Dermis microvascular lymphatic vessel endothelial cell (primary cell): ENCODE measurements at places on chromosomes 2 and 18. TPM values are rescaled to one million over a fixed set of nuclear protein-coding genes. Genes with fewer than 3 reads are reported as not detected.

OTOS gene
- total RNA-seq, result not detected in 2 replicates

NCK2 gene
- total RNA-seq, result 35.8 and 54.5 TPM in 2 replicates

TEKT4 gene
- not detected in 2 replicates for total RNA-seq

TTLL4 gene
- total RNA-seq, result 5.4 and 7.3 TPM in 2 replicates

MYO7B gene
- 0.13 TPM in 2 replicates for total RNA-seq

CERKL gene
- not detected in 2 replicates for total RNA-seq

IFIH1 gene
- 5.3 and 8.2 TPM in 2 replicates for total RNA-seq

FARP2 gene
- total RNA-seq, result 29.4 and 37.0 TPM in 2 replicates

SLC16A14 gene
- under 0.01 and 0.25 TPM in 2 replicates for total RNA-seq

BMP10 gene
- not detected in 2 replicates for total RNA-seq

DYNAP gene
- not detected in 2 replicates for total RNA-seq

ZC3H8 gene
- total RNA-seq, result 2.7 TPM in 2 replicates

TMEM198 gene
- total RNA-seq, result not detected in 2 replicates

REG3A gene
- not detected in 2 replicates for total RNA-seq

PTPRM gene
- 32.3 and 55.8 TPM in 2 replicates for total RNA-seq

LINC00305 gene
- total RNA-seq, result not detected in 2 replicates

SLC5A7 gene
- not detected in 2 replicates for total RNA-seq

LRRC30 gene
- total RNA-seq, result not detected in 2 replicates

KCNG3 gene
- not detected in 2 replicates for total RNA-seq

GPR55 gene
- total RNA-seq, result not detected in 2 replicates

CNGA3 gene
- under 0.01 TPM in 1 of 2 replicates, not detected in the other for total RNA-seq

APLF gene
- total RNA-seq, result 4.0 and 6.4 TPM in 2 replicates

GALNT5 gene
- total RNA-seq, result not detected in 2 replicates

CBLN2 gene
- total RNA-seq, result under 0.01 TPM in 1 of 2 replicates, not detected in the other

CHRNG gene
- not detected in 2 replicates for total RNA-seq

CENPA gene
- total RNA-seq, result 5.2 and 17.1 TPM in 2 replicates

TMEM178A gene
- total RNA-seq, result 0.25 TPM in 1 of 2 replicates, not detected in the other

MAP3K19 gene
- not detected in 2 replicates for total RNA-seq
